Central memory CD4-positive, alpha-beta T cell (primary cell): ENCODE measurements at places on chromosomes 13 and 19.

DNA sequence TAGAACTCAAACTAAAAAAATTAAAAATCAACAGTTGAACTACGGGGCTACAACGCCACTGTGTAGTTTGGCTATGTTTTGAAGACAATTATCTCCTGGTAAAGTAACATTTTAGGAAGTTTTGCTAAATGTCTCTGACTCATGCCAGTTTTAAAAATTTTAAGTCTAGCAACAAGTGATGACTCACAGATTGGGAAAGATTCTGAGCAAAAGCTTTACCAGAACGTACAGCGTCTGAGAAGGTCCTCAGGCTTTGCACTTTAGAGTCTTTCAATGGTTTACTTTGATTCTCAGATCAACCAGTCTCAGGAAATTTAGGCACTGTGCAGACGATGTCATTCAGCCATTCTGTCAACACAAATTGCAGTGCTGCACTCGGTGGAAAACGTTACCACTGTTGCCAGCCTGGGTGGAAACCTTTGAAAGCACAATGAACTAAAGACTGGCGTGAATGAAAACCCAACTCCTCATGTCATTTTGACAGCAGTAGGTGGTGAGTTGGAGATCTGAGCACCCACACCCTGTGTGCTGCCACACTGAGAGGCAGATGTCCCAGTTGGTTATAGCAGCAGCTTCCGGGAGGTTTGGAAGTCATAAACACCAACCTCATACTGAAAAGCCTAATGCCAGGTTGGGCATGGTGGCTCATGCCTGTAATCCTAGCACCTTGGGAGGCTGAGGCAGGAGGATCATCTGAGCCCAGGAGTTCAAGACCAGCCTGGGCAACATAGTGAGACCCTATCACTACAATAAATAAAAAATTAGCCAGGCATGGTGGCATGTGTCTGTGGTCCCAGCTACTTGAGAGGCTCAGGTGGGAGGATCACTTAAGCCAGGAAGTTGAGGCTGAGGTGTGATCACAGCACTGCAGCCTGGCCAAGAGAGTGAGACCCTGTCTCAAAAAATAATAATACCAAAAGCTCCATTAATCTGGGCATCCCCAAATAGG, 6.3 kb upstream of the WTIP start:
- DNase-seq = no peak

GRCh38 chr13:53250272-53250875, 221.8 kb downstream of the OLFM4 start:
- peak; percentile 3 for DNase-seq

GRCh38 chr13:22077205-22077683, 406.4 kb downstream of the FGF9 start:
- no peak for DNase-seq

DNA sequence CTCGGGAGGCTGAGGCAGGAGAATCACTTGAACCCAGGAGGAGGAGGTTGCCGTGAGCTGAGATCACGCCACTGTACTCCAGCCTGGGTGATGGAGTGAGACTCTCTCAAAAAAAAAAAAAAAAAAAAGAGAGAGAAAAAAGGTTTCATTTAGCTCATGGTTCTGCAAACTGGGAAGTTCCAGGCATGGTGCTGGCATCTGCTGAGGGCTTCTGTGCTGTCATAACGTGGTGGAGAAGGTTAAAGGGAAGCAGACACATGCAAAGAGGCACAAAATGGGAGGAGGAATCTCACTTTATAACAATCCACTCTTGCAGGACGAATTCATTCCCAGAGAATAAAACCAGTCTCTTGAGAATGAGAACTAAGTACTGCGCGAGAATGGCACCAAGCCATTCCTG, 34.9 kb upstream of the SIAH3 start:
- no peak for DNase-seq

DNA sequence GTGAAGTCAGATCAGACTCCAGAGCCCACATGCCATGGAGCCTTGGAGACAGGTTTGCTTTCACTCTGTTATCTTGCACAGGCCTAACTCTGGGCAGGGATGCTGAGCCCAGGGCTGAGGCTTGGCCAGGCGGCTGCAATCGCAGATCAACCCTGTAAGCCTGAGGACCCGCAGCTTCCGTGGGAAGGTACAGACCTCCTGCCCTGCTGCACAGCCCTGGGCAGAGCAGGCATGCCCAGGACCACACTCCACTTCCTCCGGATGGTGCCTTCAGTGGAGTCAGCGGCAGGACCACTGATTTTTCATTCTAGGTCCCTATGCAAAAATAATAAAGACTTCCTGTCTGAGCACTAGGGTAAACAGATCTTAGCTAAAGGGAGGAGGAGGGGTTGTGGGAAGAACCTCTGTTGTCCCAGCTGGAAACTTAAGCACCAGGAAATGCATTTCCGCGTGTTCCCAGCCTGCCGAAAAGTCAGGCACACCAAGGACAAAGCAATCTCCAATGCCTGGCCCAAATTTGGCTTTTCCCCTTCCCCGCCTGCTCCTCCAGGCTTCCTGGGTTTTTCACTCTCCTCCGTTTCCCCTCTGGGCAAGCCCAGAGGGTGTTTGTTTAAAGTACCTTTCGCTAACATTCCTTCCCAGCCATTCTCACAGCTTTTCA, 87.3 kb downstream of the KCTD15 start:
- no peak for DNase-seq
